Pulmonary artery endothelial cell (primary cell): ENCODE measurements at places on chromosomes 3 and 15. TPM values are rescaled to one million over a fixed set of nuclear protein-coding genes. Genes with fewer than 3 reads are reported as not detected.

The MYL3 gene
- total RNA-seq, result not detected in 2 replicates

The DLL4 gene
- 18.6 and 43.9 TPM in 2 replicates for total RNA-seq

The CHRNB4 gene
- total RNA-seq, result not detected in 2 replicates

The CRTC3 gene
- 8.1 and 8.6 TPM in 2 replicates for total RNA-seq

The AGBL1 gene
- total RNA-seq, result not detected in 2 replicates

The UCN2 gene
- 0.07 TPM in 1 of 2 replicates, not detected in the other for total RNA-seq

The ULK4 gene
- total RNA-seq, result 6.5 and 8.7 TPM in 2 replicates

The TBC1D21 gene
- not detected in 2 replicates for total RNA-seq

The LMCD1 gene
- 4.5 and 14.0 TPM in 2 replicates for total RNA-seq

The SYNPR gene
- total RNA-seq, result not detected in 2 replicates

The CYP1A2 gene
- not detected in 2 replicates for total RNA-seq

The GOLGA8T gene
- total RNA-seq, result 0.07 and 0.20 TPM in 2 replicates

The ENTPD3 gene
- total RNA-seq, result 0.07 TPM in 1 of 2 replicates, not detected in the other

The ARNT2 gene
- total RNA-seq, result under 0.01 and 0.13 TPM in 2 replicates

The PRSS50 gene
- not detected in 2 replicates for total RNA-seq

The GP9 gene
- not detected in 2 replicates for total RNA-seq

The LRRC31 gene
- not detected in 2 replicates for total RNA-seq

The ZNF639 gene
- 47.3 and 50.6 TPM in 2 replicates for total RNA-seq
